ENCODE measurements at places on chromosomes 4 and X.

DNA sequence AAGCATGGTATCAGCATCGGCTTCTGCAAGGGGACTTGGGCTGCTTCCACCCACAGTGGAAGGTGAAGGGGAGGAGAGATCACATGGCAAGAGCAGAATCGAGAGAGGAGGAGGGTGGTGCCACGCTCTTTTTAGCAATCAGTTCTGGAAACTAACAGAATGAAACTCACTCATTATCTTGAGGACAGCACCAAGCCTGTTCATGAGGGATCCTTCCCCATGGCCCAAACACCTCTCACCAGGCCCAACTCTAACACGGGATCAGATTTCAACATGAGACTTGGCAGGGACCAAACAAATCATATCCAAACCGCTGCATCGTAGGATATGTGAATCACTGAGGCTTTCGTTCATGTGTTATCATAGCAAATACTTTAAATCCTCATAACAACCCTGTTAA, 125.5 kb downstream of the GPC3 start:
- DNase-seq: peak; percentile 27

GRCh38 chrX:33385546-33385945, 174.2 kb upstream of the DMD start:
- no peak for DNase-seq

GRCh38 chr4:147987252-147987651, 255.4 kb downstream of the ARHGAP10 start:
- DNase-seq: no peak

- no peak for DNase-seq
Observed at GRCh38 chr4:37463033-37463856, 218.7 kb downstream of the NWD2 start.

GRCh38 chr4:38785901-38786402, 3.2 kb upstream of the TLR10 start:
- no peak for DNase-seq

GRCh38 chrX:69493193-69493592, 10.9 kb upstream of the NALF2 start:
- DNase-seq: peak; percentile 40

DNA sequence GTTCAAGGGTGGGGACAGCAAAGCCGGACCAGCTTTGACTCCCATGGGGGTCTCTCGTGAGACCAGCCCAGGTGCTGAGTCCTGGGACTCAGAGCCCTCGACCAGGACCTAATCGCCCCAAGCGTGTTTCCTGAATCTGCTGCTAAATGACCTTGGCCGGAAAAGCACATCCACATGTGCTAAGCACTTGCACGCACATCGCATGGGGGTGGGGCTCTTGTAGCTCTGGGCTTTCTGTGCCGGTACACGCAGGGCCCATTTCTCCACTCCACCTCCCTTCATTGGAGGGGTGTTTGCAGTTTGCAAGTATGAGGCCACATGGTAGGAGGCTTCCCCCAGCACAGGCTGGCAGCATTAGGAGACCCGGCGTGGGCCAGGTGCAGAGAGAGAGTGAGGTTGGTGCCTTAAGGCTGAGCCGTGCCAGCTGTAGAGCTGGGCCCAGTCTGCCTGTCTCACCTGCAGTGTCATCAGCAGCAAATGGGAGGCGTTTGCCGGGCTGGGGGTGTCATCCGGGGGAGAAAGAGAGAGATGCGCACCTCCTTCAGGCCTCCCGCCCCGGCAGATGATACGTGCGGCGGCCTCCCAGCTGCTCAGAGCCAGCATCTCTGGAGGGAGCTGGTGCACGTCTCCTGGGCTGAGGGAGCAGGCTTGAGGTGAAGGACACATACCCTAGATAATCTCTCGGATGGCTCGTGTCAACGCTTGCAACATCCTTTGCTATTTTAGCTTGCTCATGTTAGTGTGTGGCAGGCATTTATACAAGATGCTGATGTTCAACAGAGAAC, 45.2 kb upstream of the CLCN4 start:
- DNase-seq: no peak

GRCh38 chrX:40282946-40283660, 185.3 kb upstream of the BCOR start:
- no peak for DNase-seq
